ENCODE measurements at places on chromosomes 12 and 14. TPM values are rescaled to one million over a fixed set of nuclear protein-coding genes. Genes with fewer than 3 reads are reported as not detected.

DNA sequence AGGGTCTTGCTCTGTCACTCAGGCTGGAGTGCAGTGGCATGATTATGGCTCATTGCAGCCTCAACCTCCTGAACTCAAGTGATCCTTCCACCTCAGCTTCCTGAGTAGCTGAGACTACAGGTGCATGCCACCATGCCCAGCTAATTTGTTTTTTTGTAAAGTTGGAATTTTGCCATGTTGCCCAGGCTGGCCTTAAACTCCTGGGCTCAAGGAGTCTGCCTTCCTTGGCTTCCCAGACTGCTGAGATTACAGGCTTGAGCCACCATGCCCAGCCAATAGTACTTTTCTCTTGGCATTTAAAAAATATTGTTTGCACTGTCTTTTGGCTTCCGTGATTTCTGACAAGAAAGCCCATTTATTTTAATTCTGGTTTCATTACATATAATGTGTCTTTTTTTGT lies 61.3 kb downstream of the DIP2B start:
- no peak for DNase-seq

GRCh38 chr14:31127690-31128089 lies 79.9 kb downstream of the HECTD1 start:
- DNase-seq: no peak

DNA sequence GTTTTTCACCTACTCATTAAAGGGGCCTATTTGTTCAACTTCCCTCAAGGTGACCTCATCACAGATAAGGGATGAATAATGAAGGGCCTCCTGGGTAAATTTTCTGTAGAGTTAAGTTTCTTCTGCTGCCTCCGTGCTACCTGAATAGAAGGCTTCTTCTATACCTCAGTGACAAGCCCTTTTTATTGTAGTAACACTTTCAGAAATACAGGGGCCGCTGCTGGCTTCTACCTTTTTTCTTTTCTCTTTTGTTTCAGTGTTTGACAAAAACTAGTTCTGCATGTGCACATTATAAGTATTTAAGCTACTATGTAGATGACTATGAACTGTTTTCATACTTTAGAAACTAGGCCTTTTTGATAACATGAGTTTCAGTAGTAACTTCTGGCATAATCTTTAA lies 207.0 kb downstream of the NAV3 start:
- no peak for DNase-seq

- no peak for DNase-seq
Observed at GRCh38 chr12:52235001-52235764, 2.1 kb downstream of the KRT7 start.

DNA sequence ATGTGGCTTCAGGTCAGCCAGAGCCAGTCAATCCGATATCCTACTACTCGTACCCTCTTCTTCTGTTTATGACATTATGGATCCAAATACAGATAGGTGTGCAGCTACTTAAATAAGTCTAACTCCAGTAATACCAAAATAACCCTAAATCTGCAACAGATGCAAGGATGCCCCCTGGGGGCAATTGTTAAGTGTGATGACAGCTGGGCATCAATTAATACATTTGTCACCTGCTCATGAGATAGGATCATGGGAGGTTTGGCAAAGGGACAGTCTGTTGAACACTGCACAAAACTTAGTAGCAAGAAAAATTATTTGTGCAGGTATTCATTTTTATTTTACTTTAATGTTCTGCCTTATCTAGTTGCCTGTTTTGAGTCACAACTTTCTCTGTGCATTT lies 83.2 kb downstream of the SLC38A6 start:
- DNase-seq: no peak

- DNase-seq: no peak
Observed at GRCh38 chr14:72709916-72710611, 183.8 kb downstream of the DPF3 start.

- no peak for DNase-seq
Observed at GRCh38 chr14:96508900-96509299, 6.7 kb downstream of the PAPOLA start.

DNA sequence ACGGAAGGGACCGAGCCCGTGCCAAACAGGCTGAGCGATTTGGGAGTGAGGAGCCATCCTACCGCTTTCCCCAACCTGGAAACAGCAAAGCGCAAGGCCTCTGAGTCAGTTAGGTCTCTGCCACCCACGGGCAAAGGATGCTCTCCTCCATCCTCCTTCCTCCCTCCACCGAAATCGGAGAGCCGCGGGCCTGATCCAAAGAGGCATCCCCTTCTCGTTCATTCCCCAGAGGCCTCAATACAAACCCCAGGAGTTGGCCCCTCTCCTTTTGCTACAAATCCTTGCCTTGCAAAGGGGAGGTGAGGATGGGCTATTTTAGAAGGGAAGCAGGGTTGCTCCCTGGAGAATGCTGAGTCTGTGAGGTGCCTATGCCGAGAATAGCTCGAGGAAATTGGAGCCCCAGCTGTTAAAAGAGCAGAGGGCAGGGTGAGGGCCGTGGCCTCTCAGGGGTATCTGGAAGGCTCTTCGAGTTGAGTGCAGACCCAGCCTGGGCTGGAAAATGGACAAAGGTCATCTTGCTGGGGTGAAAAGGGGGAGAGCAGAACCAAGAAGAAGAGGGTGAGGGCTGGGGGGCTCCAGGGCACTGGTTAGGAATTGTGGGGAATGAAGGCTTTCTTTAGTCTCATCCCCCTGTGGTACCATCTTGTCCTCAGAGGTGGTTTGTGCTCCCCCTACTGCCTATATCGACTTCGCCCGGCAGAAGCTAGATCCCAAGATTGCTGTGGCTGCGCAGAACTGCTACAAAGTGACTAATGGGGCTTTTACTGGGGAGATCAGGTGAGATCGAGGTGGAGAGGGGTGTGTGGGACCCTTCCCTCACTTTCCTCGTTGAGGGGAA lies 1.1 kb downstream of the TPI1 start:
- no peak for DNase-seq

GRCh38 chr14:106613256-106613655 lies 1086.9 kb downstream of the TMEM121 start:
- DNase-seq: no peak

DNA sequence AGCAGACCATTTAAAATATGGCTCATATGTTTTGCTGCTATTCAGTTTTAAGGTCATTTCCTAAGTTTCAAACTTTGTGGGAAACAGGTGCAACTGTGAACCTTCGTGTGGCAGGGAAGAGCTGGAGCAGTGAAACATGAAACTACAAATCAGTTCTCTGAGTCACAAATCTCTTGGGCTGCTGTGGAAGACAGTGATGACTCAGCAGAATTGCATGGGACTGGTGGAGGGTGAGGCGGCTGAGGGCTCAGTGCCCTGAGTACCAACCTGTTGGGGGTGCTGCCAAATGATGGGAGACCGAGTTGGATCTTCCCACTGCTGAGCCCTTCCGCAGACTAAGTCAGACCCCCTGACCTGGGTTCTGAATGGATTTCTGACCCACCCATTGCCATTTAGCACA lies 8.4 kb upstream of the CALM1 start:
- DNase-seq: no peak

GRCh38 chr12:49019120-49019430 lies 499 bp upstream of the PRKAG1 start:
- DNase-seq: no peak

DNA sequence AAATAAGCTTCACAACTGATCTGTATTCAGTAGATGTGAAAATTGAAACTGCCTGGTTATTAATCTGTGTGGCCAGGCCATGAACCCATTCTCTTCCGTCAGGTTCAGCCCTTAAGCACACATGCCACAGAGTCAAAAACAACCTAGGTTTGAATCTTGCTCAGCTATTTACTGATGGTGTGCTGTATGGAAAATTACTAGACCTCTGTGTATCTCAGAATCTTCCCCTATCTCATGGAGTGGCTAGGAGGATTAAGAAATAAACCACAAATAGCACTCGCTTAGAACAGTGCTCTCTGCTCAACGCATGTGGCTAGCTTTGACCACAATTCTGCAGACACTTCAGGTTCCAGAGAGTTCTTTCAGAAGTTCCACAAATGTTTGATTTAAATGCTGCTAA lies 240.7 kb upstream of the PLEKHG7 start:
- DNase-seq: no peak

DNA sequence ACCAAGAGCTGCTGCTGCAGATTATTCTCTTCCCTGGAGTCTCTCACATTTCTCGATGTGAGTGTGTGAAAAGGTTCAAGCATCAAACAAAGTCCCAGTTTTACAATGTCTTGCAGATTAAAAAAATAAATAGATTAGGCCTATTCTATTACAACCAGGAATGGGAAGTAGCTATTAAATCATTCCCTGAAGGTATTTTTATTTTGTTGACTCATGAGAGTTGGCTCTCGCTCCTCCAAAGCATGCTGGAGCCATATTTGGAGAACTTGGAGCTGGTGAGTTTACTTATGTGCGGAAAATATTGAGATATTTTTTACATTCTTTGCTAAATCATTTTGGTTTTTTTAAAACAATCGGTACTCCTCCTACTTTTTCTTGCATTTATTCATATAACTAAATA lies 572.3 kb downstream of the ETNK1 start:
- DNase-seq: no peak

DNA sequence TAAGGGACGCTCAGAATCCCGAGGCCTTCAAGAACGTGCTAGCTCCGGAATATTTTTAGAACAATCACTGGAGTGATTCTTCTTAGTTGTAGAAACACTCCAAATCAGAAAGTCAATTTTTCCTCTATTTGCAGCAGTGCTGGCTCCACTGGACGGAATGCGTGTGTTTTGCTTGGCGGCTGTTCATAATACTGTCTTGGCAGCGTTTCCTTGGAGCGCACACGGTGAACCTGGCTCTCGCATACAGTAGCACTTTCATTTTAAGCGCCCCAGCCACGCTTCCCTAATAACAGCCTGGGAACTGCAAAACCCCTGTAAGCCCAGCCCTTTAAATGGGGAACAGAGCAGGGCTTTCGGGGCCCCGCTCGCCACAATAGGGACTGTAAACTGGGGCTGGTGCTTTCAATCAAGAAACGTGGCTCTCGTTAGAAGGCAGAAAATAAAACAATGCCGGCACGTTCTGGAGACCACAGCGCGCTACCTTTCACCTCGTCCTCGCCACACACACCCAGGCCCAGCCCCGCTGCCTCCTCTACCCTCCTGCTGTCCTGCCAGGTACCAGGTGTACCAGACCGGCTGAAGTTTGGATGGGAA lies 79.9 kb downstream of the BCL11B start:
- DNase-seq: no peak

GRCh38 chr14:100778526-100778882 lies 47.4 kb upstream of the MEG3 start:
- DNase-seq: no peak

DNA sequence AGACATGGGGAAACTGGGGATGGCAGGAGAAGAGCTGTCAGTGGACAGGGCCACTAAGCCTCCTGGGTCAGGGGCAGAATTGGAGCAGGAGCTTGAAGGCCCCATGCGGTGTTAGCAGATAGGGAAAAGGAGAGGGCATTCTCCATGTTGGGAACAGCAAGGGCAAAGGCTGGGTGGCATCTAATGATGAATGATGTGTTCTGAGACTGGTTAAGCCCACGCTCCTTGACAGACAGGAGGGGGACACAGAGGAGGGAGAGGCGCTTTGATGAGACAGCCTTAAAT lies 63.0 kb downstream of the CLMN start:
- DNase-seq: no peak

DNA sequence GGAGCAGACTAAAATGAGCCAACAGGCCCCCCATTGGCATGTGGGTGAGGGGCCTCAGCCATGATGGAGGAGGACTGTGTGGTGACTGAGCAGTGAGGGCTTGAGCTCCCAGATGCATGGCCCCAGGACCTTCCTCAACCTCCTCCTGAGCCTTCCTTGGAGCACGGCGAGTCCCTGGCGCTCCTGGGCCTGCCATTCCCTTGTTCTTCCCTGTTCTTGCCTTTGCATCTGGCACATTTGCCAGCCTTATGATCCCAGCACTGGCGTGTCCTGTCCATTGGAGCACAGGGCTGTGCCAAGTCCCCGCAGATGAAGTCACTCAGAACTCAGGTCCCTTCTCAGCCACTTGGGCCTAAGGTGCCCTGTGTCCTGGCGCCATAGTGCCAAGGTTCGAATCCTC lies 40.3 kb upstream of the MEG3 start:
- no peak for DNase-seq

Gene ETFBKMT
- 1.0 TPM for total RNA-seq

Gene LBHD2
- not detected for total RNA-seq

Gene PRH2
- total RNA-seq: not detected

Gene SMIM41
- total RNA-seq: 0.22 TPM

Gene KRT6C
- not detected for total RNA-seq

Gene KRT4
- not detected for total RNA-seq

Gene KANSL2
- total RNA-seq: 179 TPM

Gene DIO3
- not detected for total RNA-seq

All from CD8-positive, alpha-beta T cell (primary cell).